ENCODE measurements at places on chromosomes 12 and 14.

DNA sequence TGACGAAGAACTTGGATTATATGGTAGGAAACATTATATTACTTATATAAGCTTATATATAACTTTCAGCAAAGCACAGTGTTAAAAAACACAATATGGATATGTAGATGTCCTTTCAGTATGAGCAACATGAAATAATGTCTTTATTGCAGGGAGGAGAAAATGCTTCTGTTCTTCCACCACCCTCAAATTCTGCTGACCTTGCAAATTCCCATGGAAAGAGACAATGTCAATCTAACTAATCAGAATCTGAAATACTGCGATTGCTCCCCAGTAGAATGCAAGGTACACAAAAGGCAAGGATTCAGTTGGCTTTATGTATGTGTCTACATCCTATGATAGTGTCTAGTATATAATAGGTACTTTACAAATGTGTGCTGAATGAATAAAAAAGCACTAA is 26.4 kb downstream of the MGAT4C start:
- DNase-seq: no peak

GRCh38 chr14:93712079-93712837 is 76.0 kb downstream of the PRIMA1 start:
- DNase-seq: no peak

DNA sequence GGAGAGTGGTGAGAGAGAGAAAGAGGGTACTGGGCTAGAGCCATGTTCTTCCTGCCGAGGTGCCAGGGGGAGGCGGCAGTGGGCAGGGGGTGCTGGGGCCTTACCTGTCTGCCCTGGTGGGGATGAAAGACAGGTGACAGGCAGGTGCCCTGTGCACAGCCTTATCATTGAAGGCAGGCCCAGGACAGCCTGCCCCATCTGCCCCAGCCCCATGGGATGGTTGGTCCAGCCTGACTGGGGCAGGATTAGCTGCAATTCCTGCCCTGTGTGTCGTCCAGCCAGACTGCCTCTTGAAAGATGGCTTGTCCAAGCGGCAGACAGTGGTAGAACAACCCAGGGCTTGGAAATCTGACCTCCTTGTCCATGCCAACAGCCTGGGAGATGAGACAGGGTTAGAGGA is 67.2 kb downstream of the TSPAN11 start:
- no peak for DNase-seq

DNA sequence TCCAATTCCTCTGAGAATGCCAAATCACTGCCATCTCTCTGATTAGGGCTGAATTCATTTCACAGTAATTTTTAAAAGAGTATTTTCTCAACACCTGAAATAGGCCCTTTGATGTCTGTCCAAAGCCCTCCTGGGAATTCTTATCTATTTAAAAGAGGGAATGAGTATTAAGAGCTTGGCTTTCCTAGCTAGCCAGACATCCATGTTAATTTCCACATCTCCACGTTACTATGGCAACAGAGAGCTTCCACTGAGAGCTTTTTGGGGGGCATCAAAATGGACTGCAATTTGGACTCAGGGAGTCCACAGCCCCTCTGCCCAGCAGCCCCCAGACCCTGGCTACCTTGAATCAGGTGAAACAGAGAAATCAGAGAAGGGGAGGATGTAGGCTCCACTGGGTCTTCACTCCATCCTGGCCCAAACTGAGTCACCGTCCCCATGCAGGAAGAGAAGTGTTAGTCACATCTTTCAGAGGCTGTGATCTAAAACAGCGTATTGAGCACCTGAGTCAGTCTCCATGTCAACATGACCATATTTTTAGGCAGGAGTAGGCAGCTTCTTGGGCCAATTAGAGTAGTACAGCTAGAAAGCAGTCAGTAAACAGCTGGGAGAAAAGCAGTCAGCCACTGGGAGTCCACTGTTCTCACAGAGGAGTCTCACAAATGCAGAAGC is 7.0 kb upstream of the FICD start:
- DNase-seq: no peak

- DNase-seq: no peak
Measured at GRCh38 chr12:120010661-120011230, 21.7 kb downstream of the BICDL1 start.

- no peak for DNase-seq
Measured at GRCh38 chr12:122366685-122367475, 55.6 kb downstream of the CLIP1 start.

- DNase-seq: no peak
Measured at GRCh38 chr14:99478128-99478527, 2.5 kb downstream of the SETD3 start.

GRCh38 chr12:51639361-51639760 is 48.3 kb downstream of the SCN8A start:
- no peak for DNase-seq

GRCh38 chr12:20604408-20605067 is 90.6 kb upstream of the SLCO1C1 start:
- no peak for DNase-seq

DNA sequence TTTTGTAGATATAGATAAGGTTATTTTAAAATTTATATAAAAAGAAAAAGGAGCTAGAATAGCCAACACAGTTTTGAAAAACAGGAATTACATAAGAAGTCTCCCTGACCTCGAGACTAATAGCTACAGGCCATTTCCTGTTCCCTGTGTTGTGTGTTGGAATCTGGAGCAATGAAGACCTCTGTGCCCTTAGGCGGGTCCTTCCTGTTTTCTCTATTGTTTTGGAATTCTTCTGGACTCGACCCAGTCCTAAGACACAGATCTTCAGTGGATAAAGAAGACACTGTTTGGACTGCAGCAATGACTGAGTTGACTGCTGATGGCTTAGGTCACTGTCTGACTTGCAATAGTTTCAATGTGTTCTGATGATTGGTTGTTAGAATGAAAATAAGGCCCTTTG is 26.2 kb downstream of the SNRPF start:
- DNase-seq: no peak

DNA sequence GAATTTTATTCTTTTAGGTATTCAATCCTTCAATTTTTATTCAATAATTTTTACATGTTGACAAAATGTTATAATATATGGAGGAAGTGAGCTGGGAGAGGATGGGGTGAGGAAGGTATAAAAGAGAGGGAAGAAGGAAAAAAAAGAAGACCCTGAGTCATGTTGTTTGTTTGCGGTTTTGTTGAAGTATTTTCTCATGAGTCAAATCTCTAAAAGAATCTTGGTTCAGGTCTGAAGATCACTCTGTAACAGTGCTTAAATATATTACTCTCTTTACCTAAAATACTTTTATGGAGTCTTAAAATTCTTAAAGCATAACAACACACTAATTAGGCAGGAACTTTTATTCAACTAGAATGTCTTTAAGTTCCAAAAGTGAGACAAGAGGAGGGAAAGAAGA is 489.6 kb upstream of the GARIN6 start:
- no peak for DNase-seq

- DNase-seq: no peak
Measured at GRCh38 chr14:75275598-75275997, 3.0 kb upstream of the FOS start.

GRCh38 chr14:76514213-76514998 is 138.5 kb downstream of the ESRRB start:
- no peak for DNase-seq

DNA sequence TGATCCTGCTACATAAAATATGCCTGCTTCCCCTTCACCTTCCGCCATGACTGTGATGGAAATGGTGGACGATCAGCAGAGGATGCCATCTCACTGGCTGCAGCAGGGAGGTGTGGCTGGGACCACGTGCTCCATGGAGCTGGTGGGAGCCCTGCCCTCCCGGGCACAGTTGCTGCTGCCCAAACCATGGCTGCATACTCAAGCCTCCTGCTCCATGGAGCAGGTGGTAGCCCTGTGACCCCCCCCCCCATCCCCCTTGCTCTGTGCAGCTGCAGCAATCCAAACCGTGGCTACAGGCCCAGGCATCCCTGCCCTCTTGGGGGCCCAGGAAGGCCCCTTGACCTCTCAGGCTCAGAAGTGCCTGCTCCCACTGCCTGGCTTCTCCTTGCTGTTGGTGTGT is 597.5 kb upstream of the LMO3 start:
- no peak for DNase-seq

GRCh38 chr12:115336506-115336905 is 652.5 kb upstream of the TBX3 start:
- no peak for DNase-seq

DNA sequence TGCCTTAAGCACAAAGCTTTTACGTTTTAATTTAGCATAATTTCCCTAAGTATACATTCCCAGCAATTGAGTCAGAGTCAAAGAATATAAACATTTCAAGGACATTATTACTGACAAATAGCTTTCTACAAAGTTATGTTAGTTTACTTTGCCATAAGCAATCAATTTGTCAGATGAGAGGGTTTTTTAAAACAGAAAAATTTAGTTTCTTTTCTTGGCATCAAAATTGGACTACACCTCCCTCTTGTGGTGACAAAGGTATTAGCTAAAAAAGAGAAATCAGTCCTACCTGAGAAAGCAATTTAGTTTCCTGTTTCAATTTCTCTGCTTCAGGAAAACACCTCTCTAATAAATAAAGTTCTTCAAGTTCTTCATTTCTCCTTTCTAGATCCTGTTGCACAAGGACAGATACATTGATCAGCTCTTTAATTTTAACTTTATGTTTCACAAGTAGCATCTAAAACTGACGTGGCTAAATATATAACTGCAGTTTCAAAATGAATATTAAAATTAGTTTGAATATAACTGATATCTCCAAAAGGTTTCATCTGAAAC is 39.9 kb downstream of the DNAI7 start:
- no peak for DNase-seq

DNA sequence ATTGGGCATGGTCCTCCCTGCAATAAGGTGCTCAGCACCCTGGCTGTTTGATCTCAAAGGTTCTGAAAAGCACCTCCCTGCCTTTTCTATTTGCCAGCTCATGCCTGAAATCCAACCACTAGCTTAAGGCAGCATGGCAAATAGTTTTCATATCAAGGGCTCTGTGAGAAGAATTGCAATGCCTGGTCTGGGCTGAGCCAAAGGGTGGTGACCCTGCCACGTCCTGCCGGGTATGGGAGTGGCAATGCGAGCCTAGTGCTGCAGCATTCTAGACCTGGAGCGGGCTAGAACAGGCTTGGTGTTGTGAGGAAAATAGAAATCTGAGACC is 2.3 kb upstream of the SCNN1A start:
- DNase-seq: no peak

DNA sequence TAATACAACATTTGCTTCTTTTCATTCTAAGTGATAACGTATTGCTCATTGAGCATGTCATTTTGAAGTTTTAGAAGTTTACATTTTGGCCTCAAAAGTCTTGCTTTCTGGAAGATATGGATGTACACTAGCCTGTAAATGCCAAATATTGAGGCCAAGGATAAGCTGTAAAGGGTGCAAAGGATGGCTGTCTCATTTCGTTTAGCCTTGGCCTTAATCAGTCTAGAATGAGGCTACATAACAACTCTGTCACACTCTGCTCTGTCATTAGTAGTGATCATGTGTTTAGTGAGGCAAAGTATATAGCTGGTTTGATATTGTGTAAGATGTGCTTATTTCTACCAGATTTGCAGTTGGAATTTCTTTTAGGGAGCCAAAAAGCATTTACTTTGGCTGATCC is 344.5 kb downstream of the TMTC2 start:
- no peak for DNase-seq

DNA sequence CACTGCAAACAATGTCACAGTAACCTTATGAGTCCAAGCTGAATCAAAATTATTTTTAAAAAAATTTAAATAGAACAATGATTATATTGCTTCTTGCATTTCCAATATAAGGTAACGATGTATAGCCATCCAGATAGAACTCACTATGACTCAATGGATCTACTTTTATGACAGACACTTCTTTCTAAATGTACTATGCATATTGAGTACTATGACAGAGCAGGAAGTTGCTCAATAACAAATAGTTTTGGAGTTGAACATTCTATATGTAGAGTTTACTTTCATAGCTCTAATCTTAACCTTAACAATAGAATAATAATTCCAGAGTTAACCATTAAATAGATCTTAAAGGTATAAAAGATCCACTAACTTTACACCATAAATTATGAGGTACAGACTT is 46.7 kb upstream of the ALG10B start:
- no peak for DNase-seq

GRCh38 chr12:126198966-126199692 is 1133.9 kb downstream of the AACS start:
- DNase-seq: no peak

- DNase-seq: no peak
Measured at GRCh38 chr14:29264865-29265264, 498.3 kb downstream of the FOXG1 start.

DNA sequence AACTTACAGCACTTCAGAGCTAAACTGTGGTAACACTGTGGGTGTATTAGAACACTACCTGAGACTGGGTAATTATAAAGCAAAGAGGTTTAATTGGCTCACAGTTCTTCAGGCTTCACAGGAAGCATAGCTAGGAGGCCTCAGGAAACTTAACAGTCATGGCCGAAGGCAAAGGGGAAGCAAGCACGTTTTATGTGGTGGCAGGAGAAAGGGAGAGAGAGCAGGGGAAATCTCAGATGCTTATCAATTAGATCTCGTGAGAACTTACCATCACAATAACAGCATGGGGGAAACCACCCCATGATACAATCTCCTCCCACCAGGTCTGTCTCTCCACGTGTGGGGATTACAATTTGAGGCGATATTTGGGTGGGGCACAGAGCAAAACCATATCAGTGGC is 512.6 kb downstream of the RERGL start:
- DNase-seq: no peak

GRCh38 chr14:103763730-103764488 is 48.3 kb downstream of the ZFYVE21 start:
- DNase-seq: no peak

GRCh38 chr14:65650826-65651225 is 238.3 kb downstream of the FUT8 start:
- DNase-seq: no peak

DNA sequence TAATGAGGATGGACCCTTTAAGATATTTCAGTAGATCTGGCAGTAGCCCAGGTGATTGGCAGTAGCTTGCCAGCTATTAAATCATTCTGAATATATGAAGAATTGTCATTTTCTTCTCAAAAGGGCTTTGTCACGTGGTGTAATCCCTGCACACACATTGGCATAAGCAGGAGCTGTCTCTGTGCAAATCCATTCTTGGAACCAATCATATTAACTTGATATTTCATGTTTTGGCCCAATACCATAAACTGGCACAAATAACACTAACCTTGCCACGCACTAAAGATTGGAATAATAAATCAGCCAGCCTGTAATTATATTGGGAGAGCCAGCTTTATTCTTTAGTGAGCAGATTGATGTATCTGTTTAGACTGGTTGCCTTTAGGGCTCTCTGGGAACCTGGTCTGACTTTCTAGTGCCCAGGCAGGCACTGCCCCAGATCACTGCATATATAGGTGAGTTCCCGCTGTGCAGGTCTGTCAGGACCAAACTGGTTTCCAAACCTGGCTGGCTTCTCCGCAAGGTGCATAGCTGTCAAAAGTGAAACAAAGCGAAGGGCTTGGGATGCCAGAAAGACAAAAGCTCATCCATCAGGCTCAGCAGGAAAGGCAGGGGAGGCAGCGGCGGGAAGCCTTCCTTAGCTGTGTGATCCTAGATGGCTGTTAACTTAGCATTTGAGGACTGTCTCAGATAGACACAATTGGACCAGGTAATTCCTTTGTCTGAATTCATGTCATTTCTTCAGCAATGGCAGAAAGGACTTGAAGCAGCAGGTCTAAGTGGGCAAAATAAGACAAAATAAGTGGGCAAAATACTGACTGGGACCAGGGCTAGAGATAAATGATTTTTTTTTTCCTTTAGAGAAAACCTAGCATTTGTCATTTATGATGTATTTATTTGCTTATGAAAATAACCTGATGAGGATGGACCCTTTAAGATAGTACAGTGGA is 128.8 kb upstream of the DYRK2 start:
- no peak for DNase-seq
